ENCODE measurements at places on chromosomes 2 and 18.

DNA sequence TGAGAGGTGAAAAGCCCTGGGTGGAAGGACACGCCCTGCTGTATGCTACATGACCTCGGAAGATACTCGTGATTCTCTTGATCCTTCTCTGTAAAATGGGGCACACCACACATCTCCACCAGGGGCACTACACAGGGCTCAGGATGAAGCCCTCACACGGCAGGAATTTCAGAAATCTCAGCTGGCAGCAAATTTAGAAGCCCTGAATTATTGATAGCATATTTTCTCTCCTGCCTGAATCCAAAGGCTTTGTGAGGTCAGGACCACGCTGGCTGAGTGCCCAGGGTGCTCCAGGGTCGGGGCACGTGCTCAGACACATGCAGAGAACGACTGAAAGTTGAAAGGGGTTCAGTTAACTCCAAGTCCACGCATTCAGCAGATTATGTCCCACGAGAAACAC lies 42.1 kb upstream of the GALR1 start:
- DNase-seq, result peak; percentile 70

- DNase-seq, result no peak
These were observed 58.2 kb downstream of the ADI1 start for GRCh38 chr2:3460831-3461800.

DNA sequence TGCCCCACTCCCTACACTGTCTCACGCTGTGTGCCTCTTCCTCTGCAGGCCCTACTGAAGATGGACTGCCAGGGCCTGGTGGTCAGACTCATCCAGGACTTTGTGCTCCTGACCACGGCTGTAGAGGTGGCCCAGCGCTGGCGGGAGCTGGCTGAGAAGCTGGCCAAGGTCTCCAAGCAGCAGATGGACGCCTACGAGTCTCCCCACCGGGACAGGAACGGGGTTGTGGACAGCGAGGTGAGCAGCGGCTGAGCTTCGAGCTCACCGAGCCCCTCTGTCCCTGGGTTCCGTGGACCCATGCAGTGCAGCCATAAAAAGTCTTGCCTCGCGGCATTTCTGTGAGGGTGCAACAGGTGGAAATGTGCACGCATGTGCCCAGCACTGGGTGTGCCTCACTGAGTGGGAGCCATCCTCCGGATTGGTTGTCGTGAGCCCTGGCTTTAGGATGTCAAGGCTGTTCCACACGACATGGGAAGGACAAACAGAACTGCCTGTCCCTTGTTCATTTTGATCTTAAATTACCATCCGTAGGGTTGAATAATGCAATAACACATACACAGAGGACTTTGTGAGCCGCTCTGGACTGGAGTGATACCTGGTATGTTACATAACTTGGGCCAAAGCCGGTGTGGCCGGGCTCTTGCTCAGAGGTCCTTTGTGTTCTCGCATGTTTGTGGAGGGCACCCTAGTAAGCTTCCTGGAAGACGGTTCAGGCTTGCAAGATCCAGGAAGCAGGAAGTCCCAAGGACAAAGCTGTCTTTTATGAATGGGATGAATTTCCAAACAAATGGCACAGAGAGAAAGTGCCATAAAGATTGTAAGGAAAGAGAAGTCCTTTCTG lies 100.9 kb downstream of the SH3BP4 start:
- no peak for DNase-seq

DNA sequence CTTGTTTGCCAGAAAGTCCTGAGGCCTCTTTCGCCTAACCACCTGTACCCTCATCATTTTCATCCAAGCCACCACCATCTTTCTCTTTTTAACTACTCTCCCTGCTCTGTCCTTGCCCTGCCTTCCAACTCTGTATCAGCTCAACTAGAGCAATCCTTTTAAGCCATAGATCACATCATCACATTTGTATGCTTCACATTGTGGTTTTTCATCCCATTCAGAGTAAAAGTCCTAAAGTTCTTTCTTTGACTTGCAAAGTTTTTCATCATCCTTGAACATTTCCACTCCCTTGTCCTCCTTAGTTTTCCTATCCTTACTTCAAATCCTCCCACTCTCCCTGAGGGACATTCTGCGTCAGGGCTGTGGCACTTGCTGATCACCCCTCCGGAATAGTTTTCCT lies 73.9 kb downstream of the SLC39A10 start:
- DNase-seq, result no peak

DNA sequence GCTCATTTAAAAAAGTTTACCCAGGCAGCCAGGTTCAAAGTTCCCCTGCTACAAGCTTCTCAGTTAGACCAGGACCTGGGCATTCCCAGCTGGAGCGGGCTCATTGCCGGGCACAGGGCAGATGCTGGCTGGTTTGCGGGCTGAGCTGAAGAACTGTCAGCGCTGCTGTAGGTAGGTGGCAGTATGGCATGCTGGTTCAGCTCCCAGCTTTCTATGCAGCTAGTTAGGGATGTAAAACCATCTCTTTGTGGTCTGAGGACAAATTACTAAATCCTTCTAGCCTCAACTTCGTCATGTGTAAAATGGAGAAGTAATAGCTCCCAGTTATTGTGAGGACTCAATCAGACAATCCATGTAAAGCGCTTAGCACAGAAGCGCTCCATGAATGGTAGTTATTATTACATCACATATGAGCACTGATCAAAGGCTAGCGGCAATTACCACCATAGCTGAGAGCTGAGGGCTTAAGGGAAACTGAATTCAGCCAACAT lies 2.4 kb upstream of the LDLRAD4 start:
- DNase-seq, result peak; percentile 57

- DNase-seq, result peak; percentile 71
These were observed 279.8 kb downstream of the RBM43 start for GRCh38 chr2:150981826-150982225.

- DNase-seq, result no peak
These were observed 133.4 kb downstream of the ZNF407 start for GRCh38 chr18:74731097-74731496.

DNA sequence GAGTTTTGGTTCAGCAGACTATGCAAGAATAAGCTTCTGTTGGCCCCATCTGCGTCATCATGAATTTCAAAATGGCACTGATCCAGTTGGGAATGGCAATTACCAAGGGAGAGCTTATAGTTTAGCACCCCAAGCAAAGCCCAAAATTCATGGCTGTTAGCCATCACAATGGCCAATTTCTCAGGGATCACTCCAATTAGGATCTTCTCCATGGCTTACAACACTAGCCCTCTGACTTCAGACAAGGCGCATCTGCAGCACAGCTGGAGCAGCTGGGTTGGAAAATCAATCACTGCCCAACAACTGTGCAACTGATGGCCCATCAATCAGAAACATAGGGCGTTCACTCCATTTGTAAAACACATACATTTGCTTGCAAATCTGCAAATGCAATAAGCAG lies 273.6 kb downstream of the SRBD1 start:
- DNase-seq, result no peak

- DNase-seq, result no peak
These were observed 478.0 kb downstream of the PID1 start for GRCh38 chr2:228793116-228793515.

DNA sequence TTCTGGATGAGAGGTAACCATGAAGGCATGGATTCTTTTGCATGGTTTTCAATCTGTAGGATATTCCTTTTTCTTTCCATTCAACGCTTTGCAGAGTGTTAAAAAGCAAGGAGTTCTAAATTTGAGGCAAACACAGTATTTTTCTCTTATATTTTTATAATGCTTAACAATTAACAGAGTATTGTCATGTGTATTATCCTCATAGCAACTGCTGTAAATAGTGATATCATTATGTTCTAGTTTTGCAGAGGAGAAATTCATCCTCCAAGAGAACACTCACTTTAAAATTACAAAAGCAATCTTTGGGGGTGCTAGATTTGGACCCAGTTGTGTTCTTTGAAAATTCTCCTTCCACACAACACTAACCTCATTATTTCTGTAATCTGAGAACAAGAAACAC lies 58.7 kb downstream of the RDH14 start:
- DNase-seq, result no peak

- DNase-seq, result peak; percentile 96
These were observed 46.7 kb upstream of the FLACC1 start for GRCh38 chr2:201403880-201404279.

DNA sequence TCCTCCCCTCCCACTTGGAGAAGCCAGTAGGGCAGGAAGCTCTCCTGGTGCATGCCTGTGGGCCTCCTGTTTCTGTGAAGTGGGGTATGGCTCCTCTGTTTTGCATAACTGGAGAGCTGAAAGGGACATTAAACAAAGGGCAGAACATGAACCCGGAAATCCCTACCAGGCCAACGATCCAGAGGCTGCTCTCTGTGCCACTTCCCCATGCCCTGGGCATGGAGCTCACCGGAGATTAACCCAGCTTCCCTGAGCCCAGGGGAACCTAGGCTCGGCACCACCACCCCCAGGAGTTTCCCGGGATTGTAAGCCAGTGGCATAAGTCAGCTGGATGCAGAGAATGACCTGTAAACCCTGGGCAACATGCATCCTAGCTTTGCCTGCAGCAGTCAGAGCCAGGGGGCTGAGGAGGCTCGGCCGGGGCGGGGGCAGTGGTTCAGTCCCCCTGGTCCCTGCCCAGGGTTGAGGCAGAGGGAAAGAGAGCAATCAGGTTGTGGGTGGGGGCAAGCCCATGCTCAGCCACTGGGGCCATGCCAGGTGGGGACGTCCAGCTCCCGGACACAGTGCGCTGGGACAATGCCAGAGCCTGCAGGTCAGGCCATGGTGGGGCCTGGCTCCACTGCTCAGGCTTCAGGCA lies 49.5 kb downstream of the TIMM21 start:
- peak; percentile 38 for DNase-seq

DNA sequence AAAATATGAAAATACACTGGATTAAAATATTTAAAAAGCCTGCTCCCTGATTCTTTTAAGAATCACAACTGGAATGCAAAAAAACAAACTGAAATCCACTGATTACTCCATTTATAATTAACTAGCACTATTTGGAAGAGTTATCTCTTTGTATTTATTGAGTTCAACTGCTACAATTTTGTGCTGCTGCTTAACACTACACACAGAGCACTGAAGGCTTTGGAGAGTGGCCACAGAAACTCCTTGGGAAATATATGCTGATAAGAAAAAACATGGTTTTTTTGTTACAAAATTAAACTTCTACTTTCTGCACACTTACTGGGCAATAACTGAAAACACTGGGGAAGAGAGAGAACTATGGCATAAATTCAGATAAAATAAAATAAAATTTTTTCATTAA lies 19.8 kb upstream of the BZW1 start:
- no peak for DNase-seq

DNA sequence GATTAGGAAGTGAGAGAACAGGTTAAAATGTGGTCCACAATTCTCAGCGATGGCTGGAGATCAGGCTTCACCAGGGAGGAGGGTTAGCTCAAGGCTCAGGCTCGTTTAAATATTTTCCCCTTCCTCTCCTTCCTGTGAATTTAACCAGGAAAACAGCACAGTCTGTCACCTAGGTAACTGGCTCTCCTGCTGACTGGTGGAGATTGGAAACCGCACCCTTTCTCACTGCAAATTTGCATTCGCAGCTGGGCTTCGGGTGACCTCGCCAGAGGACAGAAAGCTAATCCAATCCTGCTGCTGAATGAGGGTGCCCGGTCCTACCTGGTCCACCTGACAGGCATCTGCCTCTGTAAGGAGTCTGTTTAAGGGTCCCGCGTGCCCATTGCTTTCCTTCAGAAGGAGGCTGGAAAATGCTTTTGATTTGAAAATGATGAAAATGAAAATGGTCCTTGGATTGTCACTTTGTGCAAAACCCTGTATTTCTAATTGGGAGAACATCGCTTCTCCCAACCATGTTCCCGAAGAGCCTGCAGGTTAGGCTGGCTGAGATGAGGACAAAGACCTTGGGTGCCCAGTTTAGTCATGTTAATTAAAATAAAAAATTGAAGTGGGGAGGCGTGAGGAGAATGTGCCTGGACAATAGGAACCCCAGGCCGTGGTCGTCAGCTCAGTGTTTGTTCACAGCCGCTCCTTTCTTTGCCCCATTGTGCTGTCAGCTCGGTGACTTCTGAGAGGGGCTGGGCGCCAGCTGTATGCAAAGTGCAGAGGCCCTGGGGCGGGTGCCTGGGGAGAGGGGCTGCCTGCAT lies 43.4 kb upstream of the MTCL1 start:
- DNase-seq, result peak; percentile 81

DNA sequence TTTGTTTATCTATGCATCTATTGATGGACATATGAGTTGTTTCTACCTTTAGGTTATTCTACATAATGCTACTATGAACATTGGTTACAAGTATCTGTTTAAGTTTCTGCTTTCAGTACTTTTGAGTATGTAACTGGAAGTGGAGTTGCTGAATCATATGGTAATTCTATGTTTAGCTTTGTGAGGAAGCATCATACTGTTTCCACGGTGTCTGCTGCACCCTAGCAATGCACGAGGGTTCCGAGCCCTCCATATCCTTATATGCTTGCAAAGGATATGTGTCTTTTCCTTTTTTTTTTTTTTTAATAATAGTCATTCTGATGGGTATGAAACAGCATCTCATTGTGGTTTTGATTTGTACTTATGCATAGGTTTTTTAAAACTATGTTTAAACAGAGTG lies 83.7 kb downstream of the FMNL2 start:
- DNase-seq, result no peak

DNA sequence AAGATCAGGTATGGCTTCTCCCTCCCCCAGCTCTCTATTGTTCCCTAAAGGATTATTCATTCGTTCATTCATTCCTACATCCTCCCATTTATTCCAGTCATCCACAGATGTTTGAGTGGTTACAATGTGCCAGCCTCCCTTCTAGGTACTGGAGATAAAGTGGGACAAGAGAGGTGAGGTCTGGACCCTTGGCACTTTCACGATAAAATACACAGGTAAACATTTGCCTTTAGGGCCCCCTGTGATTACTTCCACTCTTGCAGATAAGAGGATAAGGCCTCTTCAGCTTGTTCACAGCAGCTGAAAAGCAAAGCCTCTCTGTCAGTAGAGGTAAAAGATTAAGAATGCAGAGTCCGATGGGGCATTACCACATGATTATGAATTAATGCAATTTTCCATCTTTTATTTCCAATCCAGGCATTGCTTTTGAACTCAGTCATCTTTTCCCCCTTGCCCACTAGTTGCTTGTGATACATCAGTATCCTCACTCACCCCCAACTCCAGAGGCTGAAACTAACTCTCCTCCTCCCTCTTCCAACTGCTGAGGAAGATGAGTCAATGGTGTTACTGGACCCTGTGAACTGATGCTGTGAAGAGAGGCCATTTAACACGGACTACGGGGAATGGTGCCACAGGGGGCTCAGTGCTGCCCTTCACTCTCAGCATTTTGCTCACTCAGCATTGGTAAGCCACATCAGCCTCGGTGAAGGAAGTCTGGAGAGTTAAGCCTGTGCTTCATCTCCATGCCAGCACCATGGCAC lies 1.1 kb upstream of the DPP4 start:
- DNase-seq, result no peak

DNA sequence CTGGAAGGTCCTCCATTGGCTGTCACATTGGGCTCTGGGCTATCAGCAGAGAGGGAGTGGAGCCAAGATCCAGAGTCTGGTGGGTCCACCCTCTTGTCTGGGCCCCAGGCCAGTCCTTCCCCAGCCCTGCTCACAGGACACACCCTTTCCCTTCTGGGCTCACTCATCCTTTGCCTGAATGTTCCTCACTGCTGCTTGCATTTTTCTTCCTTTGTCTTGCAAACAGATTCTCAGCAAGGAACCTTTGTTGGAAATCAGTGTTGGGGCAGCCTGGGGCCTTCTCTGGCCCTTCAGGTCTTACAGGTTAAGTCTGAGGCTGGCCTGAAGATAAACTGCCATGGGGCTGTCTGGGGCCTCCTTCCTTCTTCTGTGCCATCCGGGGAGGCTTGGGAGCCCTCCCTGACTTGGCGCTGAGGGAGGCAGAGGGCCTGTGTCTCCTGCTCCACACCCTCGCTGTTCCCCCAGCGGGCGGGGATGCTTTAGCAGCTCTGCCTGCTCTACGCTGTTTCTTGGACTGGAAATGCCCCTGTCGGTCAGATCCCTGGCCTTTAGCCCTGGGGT lies 11.5 kb upstream of the CELF4 start:
- DNase-seq, result no peak

- DNase-seq, result peak; percentile 77
These were observed 15.1 kb downstream of the SPTBN1 start for GRCh38 chr2:54471221-54471711.

Measured in renal cortical epithelial cell (primary cell).